T-cell (primary cell): ENCODE measurements at places on chromosomes 6 and 20.
A peak's percentile ranks its signal among the peaks of the same experiment; 100 is the strongest.

GRCh38 chr20:63545814-63546213 is 1.7 kb downstream of the SRMS start:
- DNase-seq: no peak

GRCh38 chr20:25084626-25085187 is 2.8 kb upstream of the VSX1 start:
- no peak for DNase-seq

- DNase-seq: peak; percentile 92
Observed at GRCh38 chr6:42045538-42046460, 4.5 kb upstream of the TAF8 start.

GRCh38 chr6:45592991-45593390 is 215.3 kb upstream of the SUPT3H start:
- no peak for DNase-seq

- no peak for DNase-seq
Observed at GRCh38 chr6:84093441-84094435, 60.2 kb downstream of the MRAP2 start.

- DNase-seq: no peak
Observed at GRCh38 chr20:53611449-53611894, 17.8 kb upstream of the ZNF217 start.

- no peak for DNase-seq
Observed at GRCh38 chr6:44316481-44316880, 3.3 kb upstream of the AARS2 start.

GRCh38 chr6:33508935-33509926 is 54.9 kb downstream of the ZBTB9 start:
- DNase-seq: no peak

DNA sequence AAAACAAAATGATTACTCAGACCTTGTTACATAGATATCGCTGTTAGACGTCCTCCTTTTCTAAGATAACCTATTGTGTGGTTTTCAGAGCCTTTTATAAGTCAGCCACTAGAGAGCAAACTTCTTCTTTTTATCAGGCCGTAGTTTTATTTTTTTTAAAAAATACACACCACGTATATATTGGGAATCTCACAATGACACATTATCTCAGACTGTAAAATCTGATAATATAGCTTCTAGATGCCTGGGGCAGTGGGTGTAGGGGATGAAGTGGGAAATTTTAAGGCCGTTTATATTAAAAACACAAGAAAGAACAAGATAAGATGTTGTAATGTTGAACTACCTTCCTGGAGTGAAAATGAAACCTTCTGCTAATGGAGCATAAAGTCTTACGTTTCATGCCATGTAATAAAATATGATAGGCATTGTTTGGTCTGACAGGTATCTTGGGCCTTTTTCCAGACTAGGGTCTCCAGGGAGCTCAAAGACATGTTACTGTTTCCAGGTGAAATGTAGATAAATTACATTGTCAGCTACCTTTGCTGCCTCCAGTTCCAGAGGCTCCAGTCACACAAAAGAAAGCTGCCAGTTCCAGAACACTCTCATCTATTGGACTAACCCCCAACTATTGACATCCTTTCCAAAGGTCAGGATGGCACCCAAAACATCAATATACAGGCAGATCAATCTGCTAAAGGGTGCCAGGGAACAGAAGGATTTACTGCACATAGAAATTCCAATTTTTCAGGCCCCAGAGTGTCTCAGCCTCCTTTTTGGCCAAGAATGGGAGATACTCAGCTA is 130.2 kb upstream of the AKIRIN2 start:
- no peak for DNase-seq

DNA sequence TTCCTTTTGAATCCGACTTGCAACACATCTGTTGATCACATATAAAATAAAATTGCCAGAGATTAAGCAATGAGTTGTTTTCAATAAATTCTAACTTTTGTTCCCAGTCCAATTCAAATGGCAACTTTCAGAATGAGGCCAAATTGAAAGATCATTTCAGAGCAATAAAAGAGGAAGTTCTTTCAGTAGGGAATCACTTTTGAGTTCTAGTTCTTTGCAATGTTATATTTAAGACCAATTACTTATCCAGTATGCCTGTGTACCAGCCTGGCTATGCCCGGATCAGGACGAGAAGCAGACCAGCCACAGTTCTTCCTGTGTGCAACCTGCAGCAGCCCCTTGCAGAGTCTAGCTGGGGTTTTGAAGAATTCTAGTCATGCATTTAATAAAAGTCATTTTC is 232.5 kb downstream of the BTBD9 start:
- no peak for DNase-seq

DNA sequence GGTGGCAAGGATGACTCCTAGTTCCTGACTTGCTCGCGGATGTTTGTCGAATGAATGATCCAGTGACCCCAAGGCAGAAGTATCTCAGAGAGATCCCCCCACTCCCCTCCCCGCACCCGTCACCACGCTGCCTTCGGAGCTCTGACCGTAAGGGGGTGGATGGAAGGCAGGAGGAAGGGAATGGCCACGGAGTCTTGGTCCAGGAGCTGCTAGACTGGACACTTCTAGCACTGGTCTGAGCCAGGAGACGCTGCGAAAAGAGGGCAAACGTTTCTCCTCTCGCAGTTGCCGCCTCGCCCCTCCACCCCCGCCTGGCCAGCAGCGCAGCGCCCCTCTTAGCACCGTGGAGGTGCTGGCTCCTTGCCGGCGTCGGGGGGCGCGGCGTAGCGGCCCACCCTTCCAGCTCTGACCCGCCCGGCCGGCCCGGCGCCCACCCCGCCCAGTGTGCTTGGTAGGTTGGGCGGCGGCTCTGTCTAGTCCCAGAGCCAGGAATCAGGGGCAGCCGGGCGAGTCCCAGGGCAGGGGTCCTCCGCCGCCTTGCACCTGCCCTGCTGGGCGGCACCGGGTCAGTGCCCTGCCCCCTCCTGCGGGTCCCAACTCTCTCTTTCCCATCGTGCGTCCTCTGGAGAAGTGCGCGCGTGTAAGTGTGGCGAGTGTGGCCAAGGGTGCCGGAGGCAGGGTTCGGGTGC is 2.4 kb upstream of the DBNDD2 start:
- DNase-seq: no peak

DNA sequence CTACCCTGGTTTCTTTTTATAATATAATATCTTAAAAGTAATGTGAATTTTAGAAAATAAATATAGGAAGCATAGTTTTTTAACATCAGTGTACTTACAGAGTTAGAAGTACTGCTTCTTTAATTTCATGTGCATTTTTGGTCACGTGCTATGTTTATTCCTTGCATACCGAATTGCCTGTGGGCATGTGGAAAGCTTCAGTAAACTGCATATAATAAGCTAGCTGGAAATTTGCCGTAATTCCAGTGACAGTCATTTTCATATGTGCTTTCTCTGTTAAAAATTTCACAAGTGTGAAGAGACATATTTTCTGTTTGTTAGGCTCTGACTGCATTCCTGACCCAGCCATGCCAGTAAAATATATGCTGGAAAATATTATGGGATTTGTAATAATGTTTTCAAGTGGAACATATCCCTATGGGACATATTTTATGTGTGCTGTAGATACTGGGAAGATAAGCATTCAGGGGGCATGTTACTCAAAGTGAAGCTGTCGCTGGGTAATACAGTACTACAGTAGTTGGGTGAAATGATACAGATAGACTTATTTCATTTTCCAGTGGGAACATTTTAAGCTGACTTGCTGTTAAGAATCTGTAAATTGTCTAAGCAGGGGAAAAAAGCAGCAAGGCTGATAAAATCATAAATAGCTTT is 616.7 kb downstream of the FRK start:
- no peak for DNase-seq

- no peak for DNase-seq
Observed at GRCh38 chr6:119201480-119201879, 123.0 kb upstream of the FAM184A start.

DNA sequence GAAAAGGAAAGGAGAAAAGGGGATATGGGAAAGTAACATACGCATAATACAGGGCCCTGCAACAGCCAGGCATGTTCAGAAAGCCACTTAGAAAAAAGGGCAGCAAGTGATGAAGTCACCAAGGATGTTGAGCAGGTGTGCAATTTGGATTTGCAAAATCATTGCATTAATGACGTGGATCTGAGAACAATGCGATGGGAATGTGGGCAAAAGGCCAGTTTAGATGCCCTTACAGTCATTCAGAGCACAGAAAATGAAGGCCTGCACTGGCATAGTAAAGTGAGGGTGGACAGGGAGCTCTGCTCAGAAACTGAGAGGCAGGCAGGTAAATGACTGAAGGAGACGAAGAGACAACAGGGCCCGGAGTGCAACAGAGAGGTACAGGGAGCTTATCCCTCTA is 123.7 kb upstream of the NHSL1 start:
- no peak for DNase-seq

DNA sequence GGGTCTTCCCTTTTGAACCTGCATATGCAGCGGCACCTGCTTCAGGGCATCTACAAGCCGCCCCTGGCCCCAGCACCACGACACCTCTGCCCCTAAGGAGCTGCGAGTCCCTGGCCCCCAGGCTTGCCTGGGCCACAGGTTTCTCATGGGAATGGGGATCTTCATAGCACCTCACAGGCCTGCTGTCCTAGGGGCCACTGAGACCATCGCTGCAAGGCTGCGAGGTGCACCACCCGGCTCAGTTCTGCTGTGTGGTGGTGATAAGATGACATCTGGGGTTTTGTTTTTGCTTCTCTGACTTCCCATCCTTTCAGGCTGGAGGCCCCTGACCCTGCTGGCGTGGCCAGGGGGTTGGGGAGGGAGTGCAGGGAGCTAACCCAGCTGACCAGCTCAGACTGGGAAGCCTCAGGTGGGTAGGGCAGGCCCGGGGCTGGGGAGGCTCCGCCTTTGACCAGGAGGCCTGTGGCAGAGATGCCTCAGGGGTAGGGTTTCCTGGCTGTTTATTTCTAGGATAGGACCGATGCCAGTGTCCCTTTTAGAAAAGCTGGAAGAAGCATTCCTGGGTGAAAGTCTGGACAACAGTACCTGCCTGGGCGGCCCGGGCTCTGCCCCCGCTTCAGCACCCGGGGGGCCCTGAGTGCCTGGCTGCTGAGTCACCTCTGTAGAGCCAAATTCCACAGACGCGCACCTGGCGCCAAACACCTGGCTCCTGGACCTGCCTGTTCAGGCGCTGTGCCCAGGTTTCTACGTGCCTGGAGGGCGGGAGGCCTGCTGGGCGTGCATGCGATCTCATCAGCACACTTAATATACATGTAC is 264.7 kb downstream of the DLL1 start:
- no peak for DNase-seq

GRCh38 chr6:11251553-11252360 is 19.3 kb upstream of the NEDD9 start:
- no peak for DNase-seq

GRCh38 chr6:41441598-41442351 is 104.4 kb upstream of the FOXP4 start:
- DNase-seq: no peak

DNA sequence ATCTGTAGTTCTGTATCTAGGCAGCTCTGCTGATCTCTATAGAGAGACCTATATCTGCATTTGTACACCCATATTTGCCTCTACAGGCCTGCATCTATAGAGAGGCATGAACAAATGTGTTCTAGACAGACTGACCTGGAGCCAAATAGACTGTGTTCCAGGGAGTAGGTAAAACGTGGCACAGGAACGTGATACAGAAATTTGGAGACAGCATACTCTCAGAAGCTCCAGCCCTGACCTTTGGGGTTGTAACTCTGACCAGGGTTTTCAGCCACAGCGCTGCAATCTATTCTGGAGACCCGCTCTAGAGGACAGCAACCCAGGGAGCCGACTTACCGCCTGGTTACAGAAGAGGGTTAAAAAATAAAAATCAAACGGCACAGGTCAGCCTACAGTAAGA is 983 bp downstream of the RBBP9 start:
- no peak for DNase-seq

DNA sequence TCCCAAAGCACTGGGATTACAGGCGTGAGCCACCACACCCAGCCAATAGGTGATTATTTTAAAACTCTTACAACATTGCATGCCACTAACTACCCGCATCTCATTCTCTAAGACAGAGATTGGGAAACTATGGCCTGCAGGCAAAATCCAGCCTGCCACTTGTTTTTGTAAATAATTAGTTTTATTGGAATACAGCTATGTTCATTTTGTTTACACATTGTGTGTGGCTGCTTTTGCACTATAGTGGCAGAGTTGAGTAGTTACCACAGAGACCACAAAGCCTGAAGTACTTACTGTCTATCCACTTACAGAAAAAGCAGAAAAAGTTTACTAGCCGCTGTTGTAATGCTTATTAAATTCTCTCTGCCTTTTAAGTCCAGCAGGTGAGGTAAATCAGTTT is 16.4 kb upstream of the PKIG start:
- DNase-seq: no peak

GRCh38 chr6:7680393-7681075 is 45.4 kb upstream of the BMP6 start:
- DNase-seq: no peak

GRCh38 chr20:42191140-42191860 is 573.1 kb upstream of the CHD6 start:
- no peak for DNase-seq

DNA sequence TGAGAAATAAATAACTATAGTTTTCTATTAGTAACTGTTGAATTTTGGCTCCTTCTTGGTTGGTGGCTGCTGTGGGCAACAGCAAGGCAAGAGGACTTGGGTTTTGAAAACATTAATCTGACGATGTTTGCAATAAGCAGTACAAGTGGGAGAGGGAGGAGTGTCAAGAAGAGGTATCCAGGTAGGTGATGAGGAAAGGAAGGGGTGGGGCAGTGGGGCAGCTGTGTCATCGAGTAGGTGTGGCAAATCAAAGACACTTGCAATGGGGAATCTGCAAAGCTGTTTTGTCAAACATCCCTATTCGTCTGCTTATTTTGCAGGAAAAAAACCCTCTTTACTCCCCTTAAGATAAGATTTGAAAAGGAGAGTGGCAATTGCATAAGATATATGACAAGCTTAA is 171.9 kb upstream of the MAP3K7 start:
- no peak for DNase-seq

DNA sequence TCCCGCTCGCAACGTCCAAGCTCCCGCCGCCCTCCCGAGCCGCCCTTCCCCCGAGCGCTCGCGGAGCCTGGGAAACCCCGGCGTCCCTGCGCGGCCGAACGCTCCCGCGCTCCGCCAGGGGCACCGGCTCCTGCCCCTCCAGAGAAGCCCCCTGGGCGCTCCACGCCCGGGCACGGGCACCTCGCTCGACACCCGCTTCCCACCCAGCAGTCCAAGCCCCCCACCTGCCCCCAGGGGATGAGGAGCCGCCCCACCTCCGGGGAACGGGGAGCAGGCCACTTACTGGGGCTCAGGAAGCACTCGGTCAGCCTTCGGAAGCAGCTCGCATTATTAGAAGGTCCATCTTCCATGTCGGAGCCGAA is 1.4 kb downstream of the PDE10A start:
- no peak for DNase-seq
